ENCODE measurements at places on chromosomes 16 and 17.

- ATAC-seq: no peak
These were observed 414.4 kb downstream of the SHISA9 start for GRCh38 chr16:13315642-13316427.

- peak; percentile 74 for ATAC-seq
These were observed 24.0 kb downstream of the LIMD2 start for GRCh38 chr17:63675607-63676546.

DNA sequence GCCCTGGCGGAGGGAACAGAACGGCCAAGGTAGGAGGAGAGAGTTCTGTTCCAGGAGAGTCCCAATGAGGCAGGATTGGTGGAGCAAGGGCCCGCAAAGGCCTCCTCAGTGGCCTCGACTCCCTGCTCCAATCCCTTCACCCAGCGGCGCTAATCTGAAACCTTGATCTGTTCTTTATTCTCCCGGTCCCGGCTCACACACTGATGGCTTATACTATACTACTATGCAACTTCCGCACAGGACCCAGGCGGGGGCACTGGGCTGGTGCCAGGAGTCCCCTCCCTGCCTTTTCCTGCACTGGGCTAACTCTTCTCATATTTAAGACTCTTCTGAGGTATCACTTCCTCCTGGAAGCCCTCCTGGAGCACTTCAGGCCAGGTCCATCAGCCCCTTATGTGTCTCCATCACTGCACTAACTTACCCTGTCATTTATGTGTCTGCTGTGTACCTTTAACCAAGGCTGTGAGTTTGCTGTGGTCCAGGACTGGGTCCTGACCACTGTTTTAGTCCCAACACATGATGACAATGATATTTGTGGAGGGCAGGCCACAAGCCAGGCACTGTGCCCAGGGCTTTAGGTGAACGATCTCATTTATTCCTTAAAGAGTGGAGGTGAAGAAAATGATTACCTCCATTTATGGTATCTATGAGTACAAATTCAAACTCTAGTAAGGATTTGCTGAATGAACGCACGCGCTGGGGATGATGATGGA is 6.8 kb downstream of the CCDC102A start:
- no peak for ATAC-seq

GRCh38 chr17:45833920-45834319 is 10.8 kb upstream of the SPPL2C start:
- no peak for ATAC-seq

DNA sequence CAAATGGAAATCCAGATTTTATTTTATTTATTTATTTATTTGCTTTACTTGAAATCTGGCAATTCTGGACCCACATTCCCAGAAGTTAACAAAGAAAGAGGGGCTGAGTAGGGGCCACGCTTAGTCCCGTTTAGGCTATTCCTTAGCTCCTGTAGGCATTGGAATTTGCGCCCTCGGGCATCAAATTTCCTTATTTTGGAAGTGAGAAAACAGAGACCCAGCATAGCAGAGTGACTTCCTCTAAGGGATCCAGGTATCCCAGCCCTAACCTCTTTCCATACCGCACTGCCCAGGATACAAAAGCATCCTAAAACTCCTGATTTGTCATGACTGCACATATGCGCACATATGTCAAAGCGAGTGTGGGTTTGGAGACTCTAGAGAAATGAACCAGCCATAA is 19.0 kb upstream of the SMG1 start:
- ATAC-seq: no peak

DNA sequence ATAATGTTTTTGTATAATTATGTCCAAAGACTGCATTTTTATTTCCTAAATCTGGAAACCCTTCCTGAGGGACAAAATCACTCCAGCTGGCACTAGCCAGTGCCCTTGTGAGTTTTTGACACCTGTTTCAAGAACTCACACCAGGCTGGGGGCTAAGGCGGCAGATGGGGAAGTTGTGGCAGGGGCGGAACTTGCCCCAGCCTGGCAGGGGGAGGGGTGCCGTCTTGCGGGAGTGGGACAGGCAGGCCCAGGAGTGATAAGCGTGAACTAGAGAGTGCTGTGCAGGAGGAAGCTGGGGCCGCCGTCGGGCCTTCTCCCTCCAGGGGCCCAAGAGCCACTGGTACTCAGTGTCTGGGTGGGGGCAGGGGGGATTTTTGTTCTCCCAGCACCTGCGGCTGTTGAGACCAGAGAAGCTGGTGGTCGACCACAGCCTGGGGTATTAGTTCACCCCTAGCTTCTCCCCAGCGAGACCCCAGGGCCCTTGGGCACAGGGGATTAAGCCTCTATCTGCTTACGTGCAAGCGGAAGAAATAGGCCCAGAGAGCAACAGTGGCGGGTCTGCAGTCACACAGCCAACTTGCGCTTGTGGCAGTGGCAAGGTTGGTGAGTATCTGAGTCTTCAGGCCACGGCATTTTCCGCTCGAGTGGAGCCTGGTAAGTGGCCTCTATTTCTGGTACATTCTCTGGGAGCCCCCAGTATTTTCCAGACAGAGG is 40.2 kb upstream of the PLCG2 start:
- ATAC-seq: peak; percentile 37

DNA sequence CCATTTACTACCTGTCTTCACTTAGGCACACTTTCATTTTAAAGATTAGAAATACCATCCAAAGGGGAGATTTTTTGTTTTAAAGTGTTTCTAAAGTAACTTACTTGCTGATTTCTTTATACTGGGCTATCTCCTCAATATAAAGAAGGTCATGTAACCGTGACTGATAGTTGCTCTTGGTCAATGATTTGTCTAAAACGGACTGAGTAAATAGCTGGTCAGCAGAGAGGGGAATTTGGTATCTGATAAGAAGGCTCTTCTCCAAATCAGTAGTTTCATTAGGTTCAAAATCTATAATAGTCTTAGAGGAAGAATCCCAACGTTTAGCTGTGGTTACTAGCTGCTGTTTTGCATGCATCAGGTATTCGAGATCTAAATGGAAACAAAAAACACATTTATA is 66.4 kb downstream of the HELZ start:
- ATAC-seq: no peak

- no peak for ATAC-seq
These were observed 130.3 kb upstream of the RBBP6 start for GRCh38 chr16:24409045-24409444.

GRCh38 chr16:83967838-83968305 is at the start of gene NECAB2:
TSS of gene NECAB2 (plus strand) at chr16:83968244. CDS start at chr16:83968649, 405 bp downstream.
- ATAC-seq: peak; percentile 24

GRCh38 chr17:17028059-17028877 is 14.0 kb upstream of the MPRIP start:
- ATAC-seq: peak; percentile 98

- ATAC-seq: no peak
These were observed 1.2 kb downstream of the MYH11 start for GRCh38 chr16:15855704-15856003.

- no peak for ATAC-seq
These were observed 26.5 kb downstream of the GNPTG start for GRCh38 chr16:1378087-1378803.

DNA sequence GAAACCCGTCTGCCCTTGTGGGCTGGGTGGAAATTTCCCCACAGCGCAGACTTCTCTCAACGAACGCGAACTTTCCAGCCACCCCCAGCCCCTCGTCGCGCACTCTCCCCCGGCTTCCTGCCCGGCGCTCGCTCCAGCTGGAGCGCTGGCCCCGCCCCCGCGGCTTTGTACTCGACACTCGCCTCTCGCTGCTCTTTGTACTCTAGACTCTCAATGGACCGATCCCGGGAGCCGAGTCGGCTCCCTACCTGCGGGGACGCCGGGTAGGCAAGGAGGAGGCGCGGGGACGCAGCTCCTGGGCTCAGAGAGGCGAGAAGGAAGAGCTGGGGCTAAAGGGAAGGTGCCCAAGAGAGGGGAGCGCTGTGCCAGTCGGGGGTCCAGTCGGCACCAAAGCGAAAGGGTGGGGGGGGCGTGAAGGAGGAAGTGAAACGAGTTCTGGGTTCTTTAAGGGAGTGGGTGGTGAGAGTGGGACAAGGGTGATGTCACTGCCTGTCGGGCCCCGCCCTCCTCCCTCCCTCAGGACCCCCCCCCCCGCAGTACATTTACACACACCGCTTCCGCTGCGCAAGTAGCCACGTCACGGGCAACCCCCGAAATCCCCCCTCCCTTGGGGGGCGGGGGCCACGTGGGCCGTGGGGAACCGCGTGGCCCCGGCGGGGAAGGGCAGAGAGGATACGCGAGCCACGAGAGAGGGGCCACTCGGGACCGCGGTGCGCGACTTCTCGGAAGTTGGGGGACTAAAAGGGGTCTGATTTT is 9.7 kb downstream of the KDM6B start:
- peak; percentile 48 for ATAC-seq

DNA sequence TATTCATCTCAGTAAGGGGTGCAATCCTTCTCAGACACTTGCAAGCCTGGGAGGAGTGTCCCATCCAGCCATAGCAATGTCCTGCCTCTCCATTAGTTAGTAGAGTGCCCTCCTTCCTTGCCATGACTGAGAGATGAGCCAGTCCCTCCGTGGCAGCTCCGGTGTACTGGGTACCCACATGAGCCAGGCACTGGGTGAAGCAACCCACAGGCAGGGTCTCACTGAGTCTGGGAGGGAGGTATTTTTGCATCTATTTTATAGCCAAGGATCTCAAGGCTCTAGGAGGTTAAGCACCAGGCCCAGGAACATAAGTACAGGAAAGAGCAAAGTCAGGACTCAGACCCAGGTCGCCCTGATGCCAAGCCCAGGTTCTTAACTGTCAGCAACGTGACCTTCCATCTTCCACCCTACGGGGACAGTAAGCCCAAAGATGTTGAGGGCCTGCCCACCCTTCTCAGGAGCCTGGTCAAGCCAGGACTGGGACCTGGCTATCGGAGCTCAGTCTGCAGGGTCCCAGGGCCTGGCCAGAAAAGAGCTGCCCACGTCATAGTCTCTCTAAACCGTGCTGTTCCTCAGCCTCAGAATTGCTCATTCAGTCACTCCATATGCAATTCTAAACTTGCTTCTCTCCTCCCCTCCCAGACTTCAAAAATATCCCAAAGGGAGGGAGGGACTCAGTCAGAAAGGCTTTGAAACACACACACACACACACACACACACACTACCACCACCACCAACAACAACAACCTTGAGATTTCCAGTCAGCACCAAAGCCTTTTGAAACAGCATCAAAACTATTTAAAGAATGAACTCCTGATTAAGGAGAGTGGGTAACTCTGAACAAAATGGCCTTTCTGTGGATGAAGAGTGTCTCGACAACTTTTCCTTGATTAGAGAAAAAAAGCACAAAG is 16.6 kb downstream of the NOS2 start:
- ATAC-seq: no peak

DNA sequence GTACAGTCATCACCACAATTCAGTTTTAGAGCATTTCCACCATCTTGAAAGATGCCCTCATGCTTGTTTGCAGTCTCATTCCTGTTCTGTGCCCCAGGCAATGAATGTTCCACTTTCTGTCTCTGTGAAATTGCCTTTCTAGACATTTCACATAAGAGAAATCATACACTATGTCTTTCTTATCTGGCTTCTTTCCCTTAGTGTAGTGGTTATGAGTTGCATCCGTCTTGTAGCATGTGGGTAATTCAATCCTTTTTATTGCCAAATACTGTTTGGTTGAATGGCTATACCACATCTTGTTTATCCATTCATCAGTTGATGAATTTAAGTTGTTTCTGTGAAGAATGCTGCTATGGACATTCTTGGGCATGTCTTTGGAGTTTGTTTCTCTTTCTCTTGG is 132.5 kb upstream of the PLCG2 start:
- no peak for ATAC-seq

- no peak for ATAC-seq
These were observed 181.1 kb downstream of the SNX29 start for GRCh38 chr16:12157517-12158093.

- ATAC-seq: no peak
These were observed 2.4 kb downstream of the SLC16A3 start for GRCh38 chr17:82231312-82231561.

Data from esophagus mucosa (tissue), 1 donor.